Femur (tissue), 1 donor: ENCODE measurements at places on chromosomes 13 and 19.

GRCh38 chr13:108176685-108177274, 38.6 kb downstream of the LIG4 start:
- DNase-seq: no peak

DNA sequence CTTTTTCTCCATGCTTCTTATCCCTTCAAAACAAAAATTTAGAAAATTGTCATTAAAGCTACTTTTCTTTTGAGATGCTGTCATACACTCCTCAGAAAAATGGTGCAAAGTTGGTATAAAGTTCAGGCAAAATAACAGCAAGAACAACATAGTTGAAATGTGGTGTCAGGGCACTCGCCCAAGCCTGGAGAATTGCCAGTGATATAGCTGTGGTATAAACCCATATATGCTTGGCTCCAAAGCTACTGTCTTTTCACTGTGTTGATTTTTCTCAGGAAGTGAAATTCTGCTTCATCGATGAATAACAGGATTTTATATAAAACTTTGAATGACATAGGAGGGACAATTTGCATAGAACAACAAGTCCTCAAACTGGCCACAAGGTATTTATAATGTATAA, 2532.9 kb downstream of the PCDH9 start:
- no peak for DNase-seq

DNA sequence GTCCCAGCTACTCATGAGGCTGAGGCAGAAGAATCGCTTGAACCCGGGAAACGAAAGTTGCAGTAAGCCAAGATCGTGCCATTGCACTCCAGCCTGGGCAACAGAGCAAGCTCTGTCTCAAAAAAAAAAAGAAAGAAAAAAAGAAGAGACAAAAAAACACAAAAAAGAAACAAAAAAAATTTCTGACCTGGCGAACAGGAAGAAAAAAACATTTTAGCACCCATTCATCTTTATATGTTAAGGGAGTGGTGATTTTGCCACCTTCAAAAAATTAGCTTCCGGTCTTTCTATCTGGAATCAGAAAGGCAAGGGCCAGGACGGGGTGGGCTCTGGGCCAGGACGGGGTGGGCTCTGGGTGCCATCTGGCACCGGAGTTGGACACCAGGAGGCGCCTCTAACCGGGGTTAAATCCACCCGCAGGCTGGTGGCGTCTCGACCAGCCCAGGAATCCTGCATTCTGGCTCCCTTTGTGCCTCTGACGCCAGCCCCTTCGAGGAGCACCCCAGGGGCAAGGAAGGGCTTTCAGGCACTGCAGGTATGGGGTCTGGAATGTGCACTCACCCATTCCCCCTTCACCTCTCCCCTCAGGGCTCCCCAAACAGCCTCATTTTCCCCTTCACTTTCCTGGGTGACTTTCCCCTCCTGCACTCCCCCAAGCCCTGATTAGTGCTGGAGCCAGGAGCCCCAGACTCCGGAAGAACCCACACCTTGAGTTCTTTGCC, 10.4 kb upstream of the ZSWIM4 start:
- DNase-seq: peak; percentile 77

GRCh38 chr13:101289764-101290163, 126.5 kb downstream of the NALCN start:
- peak; percentile 67 for DNase-seq

- no peak for DNase-seq
Measured at GRCh38 chr19:51181377-51181912, 39.3 kb downstream of the SIGLEC7 start.

- DNase-seq: no peak
Measured at GRCh38 chr19:19256072-19256969, 16.8 kb downstream of the TM6SF2 start.

DNA sequence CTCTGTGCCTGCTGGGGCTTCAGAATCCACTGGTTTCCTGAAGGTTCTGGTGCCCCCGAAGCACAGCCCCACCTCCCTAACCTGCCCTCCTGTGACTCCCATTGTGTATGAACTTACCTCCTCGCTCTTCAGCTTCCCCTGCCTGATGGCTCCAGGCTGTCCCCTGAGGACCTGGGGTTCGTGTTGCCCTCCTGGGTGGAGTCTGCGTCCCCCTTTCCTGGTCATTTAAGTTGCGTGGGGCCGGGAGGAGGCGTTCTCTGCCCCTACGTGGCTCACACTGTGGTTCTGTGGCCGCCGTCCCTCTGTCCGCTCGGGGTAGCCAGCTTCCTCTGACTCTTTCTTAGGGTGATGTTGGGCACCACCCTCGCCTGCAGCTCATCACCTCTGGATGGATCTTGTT, 13.9 kb downstream of the TFDP1 start:
- peak; percentile 7 for DNase-seq

DNA sequence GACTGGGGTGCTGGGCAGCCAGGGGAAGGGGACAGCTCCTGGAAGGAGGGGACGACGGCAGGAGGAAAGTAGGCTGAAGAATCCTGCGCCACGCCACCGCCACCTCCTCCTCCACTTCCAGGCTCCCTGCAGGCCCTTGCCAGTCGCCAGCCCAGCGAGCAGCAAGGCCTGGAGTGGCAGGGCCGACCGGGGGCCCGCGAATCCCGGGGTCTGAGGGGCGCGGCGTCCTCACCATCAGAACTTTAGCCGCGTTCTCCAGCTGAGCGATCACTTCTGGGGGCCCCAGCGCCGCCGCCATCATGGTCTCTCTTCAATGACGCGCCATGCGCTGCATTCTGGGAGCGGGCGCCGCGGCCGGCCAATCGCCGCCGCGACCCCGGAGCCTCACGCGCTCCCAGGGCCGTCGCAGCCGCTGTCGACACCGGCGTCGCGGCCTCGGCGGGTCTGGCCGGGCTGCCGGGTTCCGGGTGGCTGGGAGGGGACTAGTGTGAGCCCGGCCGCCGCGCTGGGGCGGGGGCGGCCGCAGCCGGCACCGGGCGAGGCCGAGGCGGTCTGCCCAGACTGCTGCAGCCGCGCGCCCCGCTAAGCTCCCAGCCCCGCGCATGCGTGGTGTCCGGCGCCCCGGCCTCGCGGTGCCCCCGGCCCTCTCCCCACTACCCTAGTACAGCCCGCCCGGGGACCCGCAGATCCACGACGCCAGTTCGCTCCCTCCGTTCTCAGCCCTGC, at the start of gene XPO4:
XPO4 (minus strand) TSS at position 309 of the 726 bp plus-strand sequence; CDS start at position 301, 8 bp downstream.
- peak; percentile 92 for DNase-seq

- DNase-seq: no peak
Measured at GRCh38 chr13:110416131-110417025, 109.3 kb downstream of the COL4A2 start.

GRCh38 chr19:49415102-49415809, 8.0 kb downstream of the PTH2 start:
- peak; percentile 53 for DNase-seq

- DNase-seq: no peak
Measured at GRCh38 chr13:97417698-97418097, 16.3 kb upstream of the RAP2A start.
